ENCODE measurements at places on chromosomes 3 and 15.

GRCh38 chr15:71146580-71146982, 31.3 kb downstream of the THSD4 start:
- peak; percentile 66 for DNase-seq

DNA sequence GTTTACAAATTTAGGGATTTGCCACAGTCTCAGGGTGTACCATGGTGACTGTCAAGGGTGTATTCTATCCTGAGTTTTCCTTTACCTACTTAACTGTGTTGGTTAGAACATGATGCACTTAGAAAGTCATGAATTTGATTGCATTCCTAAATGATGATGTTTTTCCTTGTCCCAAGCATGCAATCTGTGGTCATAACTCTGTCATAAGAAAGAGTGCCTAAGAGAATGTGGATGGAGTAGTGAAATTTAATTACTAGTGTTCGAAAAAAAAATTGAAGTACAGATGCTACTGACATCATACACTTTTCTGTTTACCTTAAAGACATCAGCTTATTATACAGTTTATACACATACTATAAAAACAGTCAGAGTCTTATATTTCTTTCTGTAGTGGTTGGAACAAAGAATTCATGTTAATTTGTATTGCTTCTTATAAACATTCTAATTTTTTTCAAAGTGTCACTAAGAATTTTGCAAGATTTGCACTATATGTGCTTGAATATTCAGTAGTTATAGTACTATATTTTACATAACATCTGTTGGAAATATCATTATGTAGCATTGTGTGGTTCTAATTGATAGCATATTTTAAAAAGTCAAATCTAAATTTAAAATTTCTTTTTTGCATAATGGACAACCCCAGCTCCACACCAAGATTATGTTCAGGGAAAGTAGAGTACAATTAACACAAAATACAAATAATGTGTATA, 231.3 kb upstream of the KCNMB2 start:
- DNase-seq: no peak

DNA sequence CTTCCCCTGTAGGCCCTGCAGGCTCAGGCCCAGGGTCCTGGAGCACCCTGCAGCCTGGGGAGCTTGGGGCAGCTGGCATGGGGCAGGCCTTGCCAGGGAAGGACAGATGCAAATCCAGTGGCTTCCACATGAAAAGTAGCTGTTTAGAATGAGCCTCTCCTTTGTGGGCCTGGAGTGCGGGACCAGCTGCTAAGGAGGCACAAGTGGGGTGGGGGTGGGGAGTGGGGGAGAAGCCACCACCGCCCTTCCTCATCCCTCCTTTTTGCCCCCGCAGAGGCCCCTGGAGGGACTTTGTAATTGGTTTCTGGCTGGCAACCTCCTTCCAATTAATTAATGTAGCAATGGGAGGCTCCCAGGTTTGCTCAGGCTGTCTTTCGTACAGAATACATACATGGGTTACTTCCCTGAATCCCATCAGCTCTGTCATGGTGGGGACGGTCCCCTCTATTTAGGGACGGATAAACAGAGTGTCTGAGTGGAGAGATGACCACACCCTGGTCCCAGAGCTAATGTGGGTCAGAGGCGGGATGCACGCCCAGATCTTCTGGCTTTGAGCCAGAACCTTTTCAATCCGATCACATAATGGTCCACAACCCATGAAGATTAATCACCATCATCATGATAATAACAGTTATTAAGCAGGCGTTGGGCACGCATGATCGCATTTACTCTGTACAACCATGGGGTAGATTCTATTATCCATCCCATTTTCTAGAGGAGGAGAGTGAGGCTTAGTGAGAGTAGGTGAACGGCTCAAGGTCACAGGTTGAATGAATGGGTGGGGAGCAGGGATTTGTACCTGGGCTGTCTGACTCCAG, 6.2 kb downstream of the CORO2B start:
- DNase-seq: no peak

DNA sequence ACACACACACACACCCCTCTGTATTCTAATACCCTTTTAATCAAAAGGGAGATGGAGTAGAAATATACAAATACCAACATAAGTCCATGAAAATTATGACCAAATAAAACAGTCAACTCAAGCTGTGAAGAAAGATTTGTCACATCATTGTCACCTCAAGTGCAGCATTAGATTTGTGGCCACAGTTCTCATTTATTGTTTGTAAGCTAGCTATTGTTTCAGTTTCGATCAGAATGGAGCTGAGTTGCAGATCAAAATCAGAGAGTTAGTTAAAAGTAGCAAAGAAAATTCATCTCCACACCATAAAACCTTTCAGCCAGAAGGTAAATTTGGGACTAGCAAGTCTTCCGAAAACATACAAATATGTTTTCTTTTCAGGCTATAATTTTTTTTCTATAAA, 267.7 kb upstream of the LMCD1 start:
- DNase-seq: no peak

GRCh38 chr3:107892955-107893624, 197.7 kb downstream of the CD47 start:
- DNase-seq: no peak

DNA sequence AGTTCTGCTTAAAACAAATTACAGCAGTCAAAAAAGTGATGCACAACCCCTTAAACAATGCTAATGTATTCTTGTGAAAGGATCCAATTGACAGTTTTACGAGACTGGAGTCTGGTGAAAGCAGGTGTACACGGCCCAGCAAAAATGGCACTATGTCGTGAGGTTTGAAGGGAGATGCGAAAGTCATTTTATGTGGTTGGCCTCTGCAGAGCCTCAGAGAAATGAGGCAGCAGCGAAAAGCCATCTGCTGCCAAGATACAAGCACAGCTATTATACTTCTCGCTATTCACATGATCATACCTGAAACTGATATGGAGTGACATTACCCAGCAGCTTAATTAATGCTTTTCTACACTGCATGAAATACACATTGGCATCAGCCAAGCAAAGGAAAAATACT, 36.4 kb downstream of the MECOM start:
- no peak for DNase-seq

DNA sequence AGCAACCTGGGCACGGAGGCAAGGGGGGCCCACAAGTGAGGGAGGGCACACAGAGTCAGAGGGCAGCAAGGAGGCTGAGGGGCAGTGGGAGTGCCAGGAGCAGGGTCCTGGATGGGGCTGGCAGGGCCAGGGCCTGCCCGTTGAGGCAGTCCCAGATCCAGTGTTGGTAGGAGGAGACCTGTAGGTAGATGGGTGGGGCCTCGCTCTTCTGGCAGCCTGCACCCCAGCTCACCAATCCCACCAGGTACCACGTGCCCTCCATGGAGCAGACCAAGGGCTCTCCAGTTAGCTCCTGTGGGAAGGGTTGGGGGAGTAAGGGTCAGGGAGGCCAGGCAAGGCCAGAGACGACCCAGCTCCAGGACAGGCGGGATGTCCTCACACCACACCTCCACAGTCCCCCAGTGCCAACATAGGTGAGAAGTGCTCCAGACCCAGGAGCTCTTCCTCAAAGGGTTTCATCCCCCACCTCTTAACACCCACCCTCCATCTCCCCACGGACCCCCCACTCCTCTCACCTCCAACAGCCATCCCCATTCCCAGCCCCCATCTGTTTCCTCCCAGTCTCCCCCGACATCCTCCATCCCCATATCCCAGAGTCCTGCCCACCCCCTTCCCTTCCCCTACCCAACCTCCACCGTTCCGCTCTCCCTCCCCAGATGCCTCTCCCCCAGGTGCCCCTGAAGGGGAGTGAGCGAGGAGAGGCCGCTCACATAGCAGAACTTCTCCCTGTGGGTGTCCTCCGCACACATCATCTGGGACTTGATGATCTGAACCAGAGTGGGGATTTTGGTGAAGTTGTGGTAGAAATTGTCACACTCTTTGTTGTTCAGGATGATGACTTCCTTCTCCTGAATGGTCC, 5.2 kb downstream of the PRSS50 start:
- DNase-seq: no peak

- no peak for DNase-seq
Observed at GRCh38 chr3:40243056-40243455, 66.5 kb upstream of the EIF1B start.

DNA sequence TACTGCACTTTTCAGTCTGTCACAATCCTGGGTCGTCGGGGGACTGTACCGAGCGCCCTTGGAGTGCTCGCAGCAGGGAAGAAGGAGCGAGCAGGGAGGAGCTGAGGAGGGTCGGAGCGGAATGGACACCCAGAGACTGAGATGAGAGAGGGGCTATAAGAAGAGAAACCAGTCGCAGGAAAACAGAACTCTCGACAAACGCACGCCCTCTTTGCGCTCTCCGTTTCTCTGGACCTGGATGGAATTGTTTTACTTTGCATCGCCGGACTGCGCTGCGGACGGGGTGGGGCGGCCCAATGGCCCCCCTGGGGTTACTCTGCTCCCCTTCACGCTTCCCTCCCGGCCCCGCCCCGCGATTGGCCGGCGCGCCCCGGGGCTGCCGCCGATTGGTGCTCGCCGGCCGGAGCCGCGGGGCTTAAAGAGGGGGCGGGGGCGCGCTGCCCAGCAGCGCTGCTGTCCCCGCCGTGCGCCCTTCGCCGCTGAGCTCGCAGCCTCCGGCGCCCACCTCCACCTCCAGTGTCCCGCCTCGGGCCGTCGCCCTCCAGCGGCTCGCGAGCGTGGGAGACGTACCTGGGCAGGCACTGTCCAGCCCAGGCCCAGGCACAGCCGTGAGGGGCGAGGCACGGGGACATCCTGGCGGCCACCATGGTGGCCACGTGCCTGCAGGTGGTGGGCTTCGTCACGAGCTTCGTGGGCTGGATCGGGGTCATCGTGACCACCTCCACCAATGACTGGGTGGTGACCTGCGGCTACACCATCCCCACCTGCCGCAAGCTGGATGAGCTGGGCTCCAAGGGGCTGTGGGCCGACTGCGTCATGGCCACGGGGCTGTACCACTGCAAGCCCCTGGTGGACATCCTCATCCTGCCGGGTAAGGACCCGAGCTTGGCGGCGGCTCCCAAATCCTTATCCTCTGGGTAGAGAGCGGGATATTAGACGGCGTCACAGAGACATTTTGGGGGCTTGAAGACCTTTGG, at the start of gene CLDN11:
Gene CLDN11, plus strand, starts transcription at position 447 of the 977 bp plus-strand sequence. Its CDS starts 199 bp downstream, at position 646.
- no peak for DNase-seq

GRCh38 chr3:127808197-127808596, 14.1 kb downstream of the MGLL start:
- no peak for DNase-seq

DNA sequence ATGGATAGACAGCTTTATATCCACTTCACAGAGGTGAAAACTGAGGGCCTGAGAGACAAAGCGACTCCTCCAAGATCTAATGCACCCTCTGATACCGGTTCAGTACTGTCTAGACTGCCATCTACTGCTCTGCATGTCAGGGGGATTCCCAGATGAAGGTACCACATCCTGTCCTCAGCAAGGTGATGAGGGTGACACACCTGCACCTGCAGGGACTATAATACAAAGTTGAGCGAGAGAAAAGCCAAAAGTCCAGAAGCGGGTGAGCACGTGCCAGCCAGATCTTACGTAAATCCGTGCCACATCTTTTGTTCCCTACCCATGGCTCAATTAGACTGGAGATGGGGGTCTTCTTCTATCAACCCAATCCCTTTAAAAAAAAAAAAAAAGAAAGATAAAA, 32.4 kb upstream of the HES1 start:
- DNase-seq: no peak

GRCh38 chr15:72005483-72005882, 112.5 kb downstream of the MYO9A start:
- no peak for DNase-seq

- DNase-seq: peak; percentile 18
Observed at GRCh38 chr3:101248736-101249135, 71.6 kb downstream of the IMPG2 start.
